ENCODE measurements at places on chromosomes 3 and 15.

GRCh38 chr3:16494094-16494493, 19.4 kb downstream of the RFTN1 start:
- H3K36me3 ChIP-seq = peaks cover 16% of the 10 kb centered on the region
- H3K27me3 ChIP-seq = peaks cover 59% of the 10 kb centered on the region
- H3K27ac ChIP-seq = no peak overlapping the region
- H3K4me3 ChIP-seq = no peak overlapping the region
- no peak for DNase-seq

- H3K4me3 ChIP-seq = no peak overlapping the region
- H3K27me3 ChIP-seq = no peaks in the 10 kb centered on the region
- no peak overlapping the region for H3K27ac ChIP-seq
- no peak for DNase-seq
Observed at GRCh38 chr15:100059094-100059493, 282.7 kb downstream of the ADAMTS17 start.

GRCh38 chr3:172106989-172107388, 67.6 kb downstream of the FNDC3B start:
- H3K27me3 ChIP-seq = no peaks in the 10 kb centered on the region
- no peak for DNase-seq
- H3K36me3 ChIP-seq = peaks cover 20% of the 10 kb centered on the region
- peaks cover 53% of the 10 kb centered on the region for H3K4me1 ChIP-seq

DNA sequence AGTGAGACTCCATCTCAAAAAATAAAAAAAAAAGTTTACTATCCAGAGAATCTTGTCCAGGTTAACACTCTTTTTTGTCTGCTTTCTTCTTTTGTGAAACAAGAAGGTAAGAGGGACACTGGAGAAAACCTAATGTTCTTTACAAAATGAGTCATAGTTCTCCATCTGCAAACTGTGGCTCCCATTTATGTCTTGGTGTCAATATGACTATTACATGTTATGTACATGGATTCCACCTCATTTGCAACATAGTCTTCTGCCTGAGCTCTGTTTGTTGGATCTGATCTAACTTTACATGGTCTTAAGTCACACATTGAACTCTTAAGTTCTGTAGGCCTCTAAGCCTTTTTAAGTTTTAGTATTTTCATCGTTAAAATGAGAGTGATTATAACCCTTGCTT, 421.2 kb upstream of the TPRG1 start:
- H3K27ac ChIP-seq = no peak overlapping the region
- H3K4me1 ChIP-seq = peaks cover 8% of the 10 kb centered on the region
- no peak overlapping the region for H3K4me3 ChIP-seq

- H3K4me3 ChIP-seq = no peak overlapping the region
- H3K36me3 ChIP-seq = peaks cover 8% of the 10 kb centered on the region
- no peak for DNase-seq
- no peaks in the 10 kb centered on the region for H3K27me3 ChIP-seq
- H3K27ac ChIP-seq = no peak overlapping the region
Observed at GRCh38 chr3:124779751-124780191, 49.5 kb downstream of the UMPS start.

DNA sequence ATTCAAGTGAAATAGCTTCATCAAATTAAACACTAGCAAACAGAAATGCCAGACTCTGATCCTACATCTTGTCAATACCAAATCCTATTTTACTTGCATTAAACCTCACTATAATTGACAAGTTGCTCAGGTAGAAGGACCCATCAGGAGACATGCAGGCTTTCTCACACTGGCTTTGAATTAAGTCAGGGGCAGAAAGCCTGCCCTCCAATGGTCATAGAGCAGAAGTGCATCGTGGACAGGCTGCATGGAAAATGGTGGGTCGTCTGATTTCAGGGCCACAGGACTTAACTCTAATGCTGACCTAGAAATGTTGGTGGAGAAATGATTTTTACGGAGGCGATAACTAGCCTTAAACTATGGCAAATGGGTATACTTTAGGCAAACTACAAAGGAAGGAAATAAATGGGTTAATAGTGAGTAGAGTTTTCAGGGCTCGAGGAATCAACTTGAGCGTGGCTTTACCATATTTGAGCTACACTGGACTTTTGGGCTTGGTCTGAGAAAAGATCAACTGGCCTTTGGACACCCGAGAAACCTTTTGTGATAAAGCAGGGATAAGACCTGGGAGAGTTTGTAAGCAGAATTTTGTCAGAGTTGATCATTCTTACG, 283.9 kb downstream of the GRM7 start:
- H3K27me3 ChIP-seq = no peaks in the 10 kb centered on the region
- H3K36me3 ChIP-seq = no peaks in the 10 kb centered on the region
- H3K4me1 ChIP-seq = peaks cover 2% of the 10 kb centered on the region
- no peak for DNase-seq
- H3K27ac ChIP-seq = no peak overlapping the region
- no peak overlapping the region for H3K4me3 ChIP-seq

DNA sequence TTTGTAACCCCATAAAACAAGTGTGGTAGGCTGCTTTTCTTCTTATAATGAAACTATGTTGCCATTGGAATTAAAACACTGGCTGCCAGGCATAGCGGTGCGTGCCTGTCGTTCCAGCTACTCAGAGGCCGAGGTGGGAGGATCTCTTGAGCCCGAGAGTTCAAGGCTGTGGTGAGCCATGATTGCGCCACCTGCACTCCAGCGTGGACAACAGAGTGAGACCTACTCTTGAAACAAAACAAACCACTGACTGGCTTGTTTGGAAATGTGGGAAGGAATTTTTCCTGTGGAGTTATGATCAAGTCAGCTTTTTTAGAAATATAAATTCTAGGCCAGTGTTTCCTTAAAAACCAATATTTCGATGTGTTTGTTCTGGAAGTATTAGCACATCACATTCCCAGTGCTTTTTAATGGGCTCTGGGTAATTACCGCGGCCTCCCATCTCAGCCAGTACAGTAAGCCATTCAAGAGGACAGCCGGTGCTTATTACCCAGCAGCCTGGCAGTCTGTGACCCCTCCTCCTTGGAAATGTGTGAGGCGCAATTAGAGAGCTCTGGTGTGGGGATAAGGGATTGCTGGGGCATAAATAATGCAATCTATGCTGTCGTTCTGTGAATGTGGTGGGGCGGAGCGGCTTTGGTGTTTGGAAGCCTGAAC, 58.3 kb upstream of the TRAK1 start:
- H3K27ac ChIP-seq = peak overlapping the region; percentile 18
- H3K4me1 ChIP-seq = peaks cover 54% of the 10 kb centered on the region
- no peaks in the 10 kb centered on the region for H3K27me3 ChIP-seq
- DNase-seq = no peak
- H3K4me3 ChIP-seq = peak overlapping the region; percentile 36

- H3K4me1 ChIP-seq = peaks cover 14% of the 10 kb centered on the region
- H3K4me3 ChIP-seq = no peak overlapping the region
- peak overlapping the region; percentile 57 for H3K27ac ChIP-seq
Observed at GRCh38 chr15:53549697-53550305, 209.7 kb downstream of the WDR72 start.

GRCh38 chr15:85810075-85810474, 15.3 kb upstream of the KLHL25 start:
- no peak overlapping the region for H3K4me3 ChIP-seq
- H3K4me1 ChIP-seq = no peaks in the 10 kb centered on the region
- no peak overlapping the region for H3K27ac ChIP-seq
- H3K36me3 ChIP-seq = no peaks in the 10 kb centered on the region
- H3K27me3 ChIP-seq = no peaks in the 10 kb centered on the region

GRCh38 chr15:51935466-51936104, 36.0 kb downstream of the LEO1 start:
- no peak overlapping the region for H3K27ac ChIP-seq
- H3K4me1 ChIP-seq = no peaks in the 10 kb centered on the region
- DNase-seq = no peak
- H3K4me3 ChIP-seq = no peak overlapping the region

GRCh38 chr3:166462891-166463470, 625.8 kb upstream of the BCHE start:
- no peak overlapping the region for H3K27ac ChIP-seq
- H3K27me3 ChIP-seq = no peaks in the 10 kb centered on the region
- no peaks in the 10 kb centered on the region for H3K36me3 ChIP-seq
- no peaks in the 10 kb centered on the region for H3K4me1 ChIP-seq
- no peak overlapping the region for H3K4me3 ChIP-seq

DNA sequence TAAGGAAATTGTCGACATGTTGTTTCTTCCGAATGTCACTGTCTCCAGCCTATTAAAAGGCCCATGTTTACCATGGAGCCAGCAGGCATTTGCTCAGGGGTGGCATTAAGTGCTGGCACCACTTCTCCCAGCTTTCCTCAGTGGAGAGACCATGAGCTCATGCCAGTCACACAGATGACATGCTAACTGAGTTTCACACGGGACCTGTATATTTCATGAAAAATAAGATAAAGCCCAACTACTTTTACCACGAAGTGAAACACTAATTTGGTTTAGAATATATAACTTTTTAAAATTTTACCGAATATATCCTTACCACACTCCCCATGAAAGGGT, 93.4 kb downstream of the ETFA start:
- H3K4me3 ChIP-seq = no peak overlapping the region
- no peak for DNase-seq
- H3K27me3 ChIP-seq = no peaks in the 10 kb centered on the region
- no peak overlapping the region for H3K27ac ChIP-seq
- H3K4me1 ChIP-seq = peaks cover 6% of the 10 kb centered on the region

DNA sequence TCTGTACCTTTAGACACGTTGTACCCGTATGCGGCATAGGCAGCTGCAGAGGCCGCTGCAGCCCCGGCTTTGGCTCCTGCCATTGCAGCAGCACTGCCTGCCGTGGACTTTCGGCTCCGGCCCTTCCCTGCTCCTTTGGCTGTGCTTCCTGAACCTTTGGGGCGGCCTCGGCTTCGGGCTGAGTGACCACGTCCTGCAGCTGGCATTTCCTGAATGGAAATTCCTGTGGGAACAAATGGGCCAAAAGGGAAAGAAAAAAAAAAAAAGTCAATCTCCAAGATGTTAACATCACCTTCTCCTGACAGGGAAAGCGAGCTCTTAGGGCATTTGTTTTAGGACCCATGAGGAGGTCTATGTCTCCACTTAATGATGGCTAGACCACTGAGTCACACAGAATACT, 29.6 kb downstream of the CHAC1 start:
- no peak for DNase-seq
- H3K4me1 ChIP-seq = no peaks in the 10 kb centered on the region
- H3K27ac ChIP-seq = no peak overlapping the region
- no peaks in the 10 kb centered on the region for H3K27me3 ChIP-seq
- H3K36me3 ChIP-seq = peaks cover 29% of the 10 kb centered on the region
- H3K4me3 ChIP-seq = no peak overlapping the region

DNA sequence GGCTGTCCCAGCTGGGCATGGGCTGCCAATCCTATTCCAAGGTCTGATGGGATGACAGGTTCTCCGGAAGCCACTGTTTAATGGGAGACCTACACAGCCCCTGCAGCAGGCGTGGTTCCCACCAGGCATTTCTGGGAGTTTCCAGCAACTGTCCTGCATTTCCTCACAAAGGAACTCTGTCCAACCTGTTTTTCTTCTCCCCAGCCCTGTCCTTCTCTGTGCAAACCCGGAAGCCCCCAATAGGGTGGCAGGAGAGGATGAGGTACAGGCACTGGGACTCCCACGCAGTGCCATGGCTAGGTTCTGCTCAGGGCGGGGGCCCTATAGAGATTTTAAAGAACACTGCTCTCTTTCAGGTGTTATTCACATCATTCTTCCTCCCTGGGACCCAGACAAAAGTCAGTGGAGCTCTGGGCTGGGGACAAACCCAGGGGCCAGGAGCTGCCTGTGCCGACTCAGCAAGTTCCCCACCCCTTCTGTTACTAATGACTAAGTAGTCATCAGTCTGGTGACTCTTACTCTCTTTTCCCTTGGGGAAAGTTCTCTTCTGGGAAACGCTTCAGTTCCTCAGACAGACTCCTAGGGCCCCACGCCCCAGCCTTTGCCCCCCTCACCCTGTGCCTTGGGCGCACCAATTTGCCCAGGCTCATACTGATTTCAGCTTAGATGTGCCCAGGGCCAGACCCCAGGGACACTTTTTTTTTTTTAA, 97.7 kb downstream of the CD47 start:
- no peak for DNase-seq
- H3K4me3 ChIP-seq = peak overlapping the region; percentile 67
- H3K27me3 ChIP-seq = no peaks in the 10 kb centered on the region
- peak overlapping the region; percentile 94 for H3K27ac ChIP-seq

All from type B pancreatic cell (in vitro differentiated cells).